ENCODE measurements at places on chromosomes 12 and 14.
A peak's percentile ranks its signal among the peaks of the same experiment; 100 is the strongest.

GRCh38 chr12:91040096-91040755, 17.6 kb downstream of the KERA start:
- peaks cover 3% of the 10 kb centered on the region for H3K27me3 ChIP-seq
- no peak for DNase-seq
- no peaks in the 10 kb centered on the region for H3K4me1 ChIP-seq
- no peak overlapping the region for H3K27ac ChIP-seq
- H3K4me3 ChIP-seq: no peak overlapping the region

DNA sequence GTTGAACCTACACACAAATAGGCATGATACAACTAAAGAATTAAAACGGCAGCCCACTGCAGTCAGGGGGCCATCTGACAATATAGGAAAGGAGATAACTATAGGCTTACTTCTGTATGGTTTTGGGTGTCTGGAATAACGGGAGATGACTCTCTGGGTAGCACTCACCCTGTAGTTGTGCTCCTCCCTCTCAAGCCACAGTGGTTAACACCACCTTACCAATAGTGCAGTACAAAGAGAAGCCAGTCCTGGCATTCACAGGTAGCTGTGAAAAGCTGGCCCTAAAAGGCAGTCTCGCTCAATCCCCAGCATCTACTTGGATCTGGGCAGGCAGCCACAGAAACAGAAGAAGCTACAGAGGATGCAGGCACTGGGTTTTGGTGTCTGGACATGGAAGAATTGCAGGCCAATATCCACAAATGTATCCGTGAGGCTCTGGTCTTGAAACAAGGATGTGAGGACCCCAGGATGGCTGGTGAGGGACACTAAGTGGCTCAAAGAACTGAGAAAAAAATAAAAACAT, 93.0 kb downstream of the DPF3 start:
- H3K27me3 ChIP-seq: no peaks in the 10 kb centered on the region
- peaks cover 16% of the 10 kb centered on the region for H3K4me1 ChIP-seq
- peaks cover 15% of the 10 kb centered on the region for H3K36me3 ChIP-seq
- DNase-seq: no peak

DNA sequence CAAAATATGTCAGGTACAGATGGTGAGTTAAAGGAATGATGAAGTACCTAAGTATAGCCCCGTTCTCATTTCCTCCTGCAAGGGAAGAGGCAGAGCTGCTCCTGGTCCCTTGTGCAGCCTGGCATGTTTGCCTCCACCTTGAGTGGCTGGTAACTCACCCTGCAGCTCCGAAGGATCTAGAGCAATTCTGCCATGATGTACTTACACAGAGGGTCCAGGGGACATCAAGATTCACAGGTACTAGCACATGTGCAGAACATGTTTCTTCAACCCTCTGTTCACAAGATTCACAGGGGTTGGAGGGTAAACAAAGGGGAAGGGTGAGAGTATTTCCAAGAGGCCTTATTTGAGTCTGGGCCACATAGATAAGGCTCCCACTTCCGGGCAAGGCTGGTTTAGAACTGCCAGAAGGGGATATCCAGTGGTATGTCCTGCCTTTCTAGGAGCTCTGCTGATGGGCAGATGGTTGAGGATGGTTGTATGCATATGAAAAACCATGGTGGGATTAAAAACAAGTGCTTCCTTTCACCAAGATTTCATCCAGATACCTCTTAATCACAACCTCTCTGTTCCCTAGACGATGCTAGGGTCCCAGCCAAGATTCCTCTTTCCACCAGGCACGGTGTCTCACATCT, 7.7 kb downstream of the DCTN2 start:
- H3K27ac ChIP-seq: peak overlapping the region; percentile 17
- peaks cover 3% of the 10 kb centered on the region for H3K4me1 ChIP-seq
- no peak overlapping the region for H3K4me3 ChIP-seq
- peaks cover 15% of the 10 kb centered on the region for H3K36me3 ChIP-seq
- H3K27me3 ChIP-seq: no peaks in the 10 kb centered on the region

- H3K4me3 ChIP-seq: no peak overlapping the region
- DNase-seq: peak; percentile 78
- H3K4me1 ChIP-seq: peaks cover 5% of the 10 kb centered on the region
- peaks cover 2% of the 10 kb centered on the region for H3K36me3 ChIP-seq
Measured at GRCh38 chr12:57124261-57124877, 3.9 kb upstream of the LRP1 start.

- no peak for DNase-seq
- H3K36me3 ChIP-seq: no peaks in the 10 kb centered on the region
- peak overlapping the region; percentile 84 for H3K4me3 ChIP-seq
- H3K27me3 ChIP-seq: no peaks in the 10 kb centered on the region
- H3K4me1 ChIP-seq: peaks cover 32% of the 10 kb centered on the region
Measured at GRCh38 chr14:71319666-71320065, 412.4 kb downstream of the PCNX1 start.

- peaks cover 2% of the 10 kb centered on the region for H3K36me3 ChIP-seq
- H3K27ac ChIP-seq: no peak overlapping the region
- no peaks in the 10 kb centered on the region for H3K4me1 ChIP-seq
- no peak overlapping the region for H3K4me3 ChIP-seq
- no peak for DNase-seq
Measured at GRCh38 chr12:57983146-57983857, 41.9 kb downstream of the ATP23 start.

DNA sequence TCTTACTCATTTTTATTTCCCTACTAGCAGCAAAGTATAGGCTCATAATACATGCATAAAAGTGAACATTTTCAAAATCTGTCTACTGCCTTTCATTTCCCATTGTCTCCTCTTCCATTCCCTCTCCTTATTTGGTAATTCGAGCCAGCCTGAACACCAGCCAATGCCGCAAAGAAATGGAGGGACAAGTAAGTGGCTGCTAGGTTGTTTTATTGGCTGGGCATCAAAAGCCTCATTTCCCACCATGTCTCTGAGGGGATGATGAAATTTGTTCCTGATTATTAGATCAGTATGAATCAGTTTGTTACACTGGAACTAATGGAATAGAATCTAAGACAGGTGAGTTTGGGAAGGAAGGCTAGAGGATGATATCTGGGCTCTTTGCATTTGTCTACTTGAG, 143.5 kb downstream of the KCNA5 start:
- no peak overlapping the region for H3K27ac ChIP-seq
- no peak overlapping the region for H3K4me3 ChIP-seq
- no peaks in the 10 kb centered on the region for H3K36me3 ChIP-seq
- peaks cover 6% of the 10 kb centered on the region for H3K27me3 ChIP-seq

DNA sequence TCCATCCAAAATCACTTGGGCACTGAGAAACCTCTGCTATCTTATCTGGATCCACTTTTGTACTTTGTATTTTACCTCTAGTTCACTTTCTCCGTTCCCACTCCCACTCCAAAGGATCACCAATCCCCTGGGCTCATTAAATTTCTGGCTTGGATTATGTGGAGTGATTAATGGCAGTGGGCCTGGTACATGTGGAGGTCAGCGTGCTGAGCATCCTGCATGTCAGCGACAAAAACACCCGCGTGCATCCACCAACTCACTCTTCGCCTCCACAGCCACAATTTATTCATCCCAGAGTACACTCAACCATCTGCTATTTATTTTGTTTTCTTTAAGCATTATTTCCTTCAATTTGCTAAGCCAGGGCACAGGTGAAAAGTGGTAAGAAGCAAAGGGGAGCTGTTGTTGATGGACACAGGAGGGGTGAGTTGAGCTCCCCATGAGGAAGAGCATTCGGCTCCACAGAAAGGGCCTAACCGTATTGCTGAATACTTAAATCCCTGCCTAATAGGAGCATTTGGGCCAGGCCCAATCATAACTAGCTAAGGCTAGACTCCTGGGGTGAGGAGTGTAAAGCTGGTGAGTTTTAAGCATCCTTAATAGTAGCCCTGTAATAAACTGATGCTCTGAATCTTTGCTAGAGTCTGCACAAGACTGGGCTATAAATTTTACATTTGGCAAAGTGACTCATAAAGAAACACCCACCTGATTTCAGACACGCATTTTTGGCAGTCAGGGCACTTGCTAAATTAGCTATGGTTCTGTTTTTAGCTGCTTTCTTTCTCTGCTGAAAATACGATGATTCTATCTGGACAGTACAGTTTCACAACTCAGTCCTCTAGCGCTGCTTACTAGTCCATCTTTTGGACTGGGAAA, 137.8 kb downstream of the SLC25A21 start:
- no peak overlapping the region for H3K4me3 ChIP-seq
- no peaks in the 10 kb centered on the region for H3K4me1 ChIP-seq
- no peaks in the 10 kb centered on the region for H3K27me3 ChIP-seq

Measured in memory B cell (primary cell).